Urinary bladder (tissue), 4 donors: ENCODE measurements at places on chromosomes 1 and 21.

GRCh38 chr1:206581571-206581981, 30.7 kb downstream of the EIF2D start:
- DNase-seq, result no peak

DNA sequence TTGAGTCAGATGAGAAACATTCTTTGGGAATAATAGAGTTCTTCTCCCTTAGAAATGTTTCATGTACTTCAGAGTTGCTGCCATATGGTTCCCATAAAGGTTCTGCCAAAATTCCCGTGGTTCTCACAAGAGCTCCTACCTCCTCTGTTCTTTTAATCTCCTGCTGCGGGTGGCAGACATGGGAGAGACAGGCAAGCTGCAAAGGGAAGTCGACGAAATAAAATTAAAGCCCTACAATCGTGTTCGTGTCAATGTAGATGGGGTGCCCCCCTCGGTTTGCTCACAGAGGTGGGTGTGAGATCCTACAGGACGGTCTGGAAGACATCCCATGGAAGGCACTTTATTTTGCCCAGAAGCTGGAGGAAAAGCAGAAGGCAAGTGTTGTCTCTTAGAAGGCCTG, 276.0 kb downstream of the RWDD3 start:
- no peak for DNase-seq

- DNase-seq, result no peak
These were observed 31.3 kb downstream of the CBR1 start for GRCh38 chr21:36100971-36101641.

DNA sequence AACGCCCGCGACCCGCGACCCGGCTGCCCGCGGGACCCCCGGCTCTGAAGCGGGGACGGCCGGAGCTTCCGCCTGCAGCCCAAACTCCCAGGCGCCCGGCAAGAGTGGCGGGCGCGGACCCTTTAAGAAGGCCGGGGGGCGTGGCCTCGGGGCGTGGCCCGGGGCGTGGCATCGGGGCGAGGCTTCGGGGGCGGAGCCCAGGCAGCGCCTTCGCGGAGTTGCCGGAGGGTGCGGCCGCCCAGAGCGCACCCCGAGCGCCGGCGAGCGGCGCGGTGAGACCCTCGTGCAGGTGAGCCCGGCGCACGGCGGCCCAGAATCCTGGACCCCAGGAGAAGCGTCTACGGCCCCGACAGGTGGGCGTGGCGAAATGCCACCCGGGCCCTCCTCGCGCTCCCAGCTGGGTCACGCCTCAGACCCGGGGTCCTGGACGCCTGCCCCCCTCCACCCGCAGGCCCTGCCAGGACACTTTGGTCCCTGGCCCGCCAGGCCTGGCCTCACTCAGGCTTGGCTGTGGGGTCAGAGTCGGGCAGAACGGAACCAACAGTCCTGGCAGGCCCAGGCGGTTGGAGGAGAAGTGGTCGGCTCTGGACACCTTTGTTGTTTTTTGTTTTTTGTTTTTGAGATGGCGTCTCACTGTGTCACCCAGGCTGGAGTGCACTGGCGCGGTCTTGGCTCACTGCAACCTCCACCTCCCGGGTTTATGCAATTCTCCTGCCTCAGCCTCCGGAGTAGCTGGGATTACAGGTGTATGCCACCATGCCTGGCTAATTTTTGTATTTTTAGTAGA, 14.4 kb downstream of the RNF223 start:
- no peak for DNase-seq

DNA sequence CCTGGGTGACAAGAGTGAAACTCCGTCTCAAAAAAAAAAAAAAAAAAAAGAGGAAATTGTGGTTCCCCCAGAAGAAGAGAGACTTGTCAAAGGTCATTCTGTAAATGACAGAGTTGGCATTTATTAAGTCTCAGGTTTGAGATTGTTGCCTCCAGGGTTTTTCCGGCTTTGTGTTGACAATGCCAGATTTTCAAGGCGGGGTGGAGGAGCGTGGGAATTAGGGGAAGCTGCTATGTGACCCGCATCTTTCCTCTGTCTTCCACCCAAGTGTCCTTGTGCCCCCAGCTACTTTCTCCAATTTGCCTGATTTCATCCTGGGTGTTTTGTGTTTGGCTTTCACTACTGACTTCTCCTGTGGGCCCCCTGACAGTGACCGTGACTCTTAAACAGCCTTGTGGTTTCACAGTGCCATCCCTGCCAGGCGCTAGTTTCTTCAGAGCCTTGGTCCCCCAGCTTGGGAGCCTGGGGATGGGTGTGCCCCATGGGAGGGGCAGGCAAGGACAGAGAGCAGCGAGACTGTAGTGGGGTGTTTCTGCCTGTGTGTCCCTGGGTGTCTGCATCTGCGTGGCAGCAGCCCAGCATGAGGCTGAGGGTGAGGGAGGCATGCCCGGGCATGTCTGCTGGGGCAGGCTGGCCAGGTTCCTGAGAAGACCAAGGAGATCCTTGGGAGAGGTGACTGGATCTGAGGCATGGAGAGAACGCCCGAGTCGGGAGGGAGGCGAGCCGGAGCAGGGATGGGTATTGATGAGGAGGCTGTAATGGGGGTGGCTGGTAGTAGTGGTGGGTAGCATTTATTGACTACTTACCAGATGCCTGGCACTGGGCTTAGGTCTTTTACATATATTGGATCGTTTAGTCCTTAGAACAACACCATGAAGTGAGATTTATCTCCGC, 46.3 kb downstream of the IER5 start:
- no peak for DNase-seq
